ENCODE measurements at places on chromosomes 16 and 17.

DNA sequence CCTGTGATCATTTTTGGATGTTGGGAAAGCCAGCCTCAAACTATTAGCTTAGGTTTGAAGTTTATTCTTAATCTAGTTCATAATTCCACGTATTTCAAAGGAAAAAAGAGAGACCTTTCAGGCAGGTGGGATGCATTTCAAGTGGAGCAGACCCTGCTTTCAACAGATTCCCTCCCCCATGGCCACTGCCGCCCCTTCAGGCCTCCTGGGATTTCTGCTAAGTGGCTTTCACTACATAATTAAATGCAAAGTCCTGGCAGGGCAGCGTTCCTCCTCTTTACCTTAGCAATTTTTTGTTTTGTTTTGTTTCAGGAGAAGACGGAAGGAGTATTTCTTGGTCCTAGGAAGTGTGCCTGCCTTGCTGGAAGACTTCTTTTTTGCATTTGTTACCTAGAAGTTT lies 36.6 kb downstream of the MAF start:
- no peak for DNase-seq

DNA sequence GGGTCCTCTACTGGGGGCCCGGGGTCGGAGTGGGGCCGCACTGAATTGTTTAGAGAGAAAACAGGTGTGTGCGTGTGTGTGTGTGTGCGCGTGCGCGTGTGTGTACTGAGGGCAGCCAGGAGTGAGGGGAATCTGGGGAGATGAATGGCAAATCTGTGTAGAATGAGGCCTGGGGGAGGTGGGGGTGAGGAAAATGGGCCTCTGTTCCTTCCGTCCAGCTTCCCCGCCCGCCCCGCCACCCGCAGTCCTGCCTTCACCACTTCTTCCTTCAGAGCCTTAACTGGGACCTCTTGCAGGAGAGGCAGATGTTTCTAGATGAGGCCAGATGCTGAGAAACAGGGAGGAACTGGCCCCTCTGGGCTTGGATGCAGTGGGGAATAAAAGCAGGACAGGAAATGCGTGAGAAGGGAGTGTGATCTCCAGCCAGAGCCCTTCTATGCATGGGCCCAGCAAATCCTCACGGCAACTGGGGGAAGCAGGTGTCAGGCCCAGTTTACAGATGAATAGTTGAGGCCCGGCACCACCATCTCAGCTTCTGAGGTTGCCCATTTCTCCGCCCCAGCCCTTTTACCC lies 29.7 kb upstream of the NGFR start:
- no peak for DNase-seq

- no peak for DNase-seq
Measured at GRCh38 chr17:57902117-57902799, 52.4 kb upstream of the MRPS23 start.

DNA sequence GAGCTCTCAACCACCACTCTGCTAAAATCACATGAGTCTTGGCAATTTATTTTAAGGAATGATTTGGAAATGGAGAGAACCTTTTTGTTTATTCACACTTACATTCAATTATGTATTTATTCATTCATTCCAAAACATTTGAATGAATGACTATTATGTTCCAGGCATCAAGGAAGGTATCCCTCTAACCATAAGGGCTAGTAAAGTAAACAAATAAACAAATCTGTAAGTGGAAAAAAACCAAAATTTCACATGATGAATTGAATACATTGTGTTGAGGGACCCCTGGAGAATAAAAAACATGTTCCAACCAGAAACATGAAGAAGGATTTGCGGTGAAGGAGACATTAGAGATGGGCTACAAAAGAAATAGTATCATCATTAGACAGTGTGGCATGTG lies 677.8 kb downstream of the TOX3 start:
- no peak for DNase-seq

DNA sequence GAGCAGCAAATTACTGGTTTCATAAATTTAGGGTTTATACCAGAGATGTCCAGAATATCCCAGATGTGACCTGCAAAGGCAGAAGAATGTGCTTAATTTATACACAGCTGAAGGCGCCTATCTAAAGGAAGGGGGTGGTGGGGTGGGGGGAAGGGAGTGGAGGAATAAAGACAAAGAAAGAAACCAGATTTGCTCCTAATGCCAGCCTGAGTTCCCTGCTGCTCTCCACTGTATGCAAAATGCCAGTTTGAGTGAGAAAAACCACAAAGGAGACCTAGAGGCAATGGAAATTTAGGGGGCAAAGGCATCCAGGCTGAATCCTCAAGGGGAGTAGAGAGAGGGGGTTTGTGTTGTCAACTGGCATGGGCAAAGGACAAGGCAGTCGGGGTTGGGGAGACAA lies 161.5 kb upstream of the TOX3 start:
- no peak for DNase-seq

DNA sequence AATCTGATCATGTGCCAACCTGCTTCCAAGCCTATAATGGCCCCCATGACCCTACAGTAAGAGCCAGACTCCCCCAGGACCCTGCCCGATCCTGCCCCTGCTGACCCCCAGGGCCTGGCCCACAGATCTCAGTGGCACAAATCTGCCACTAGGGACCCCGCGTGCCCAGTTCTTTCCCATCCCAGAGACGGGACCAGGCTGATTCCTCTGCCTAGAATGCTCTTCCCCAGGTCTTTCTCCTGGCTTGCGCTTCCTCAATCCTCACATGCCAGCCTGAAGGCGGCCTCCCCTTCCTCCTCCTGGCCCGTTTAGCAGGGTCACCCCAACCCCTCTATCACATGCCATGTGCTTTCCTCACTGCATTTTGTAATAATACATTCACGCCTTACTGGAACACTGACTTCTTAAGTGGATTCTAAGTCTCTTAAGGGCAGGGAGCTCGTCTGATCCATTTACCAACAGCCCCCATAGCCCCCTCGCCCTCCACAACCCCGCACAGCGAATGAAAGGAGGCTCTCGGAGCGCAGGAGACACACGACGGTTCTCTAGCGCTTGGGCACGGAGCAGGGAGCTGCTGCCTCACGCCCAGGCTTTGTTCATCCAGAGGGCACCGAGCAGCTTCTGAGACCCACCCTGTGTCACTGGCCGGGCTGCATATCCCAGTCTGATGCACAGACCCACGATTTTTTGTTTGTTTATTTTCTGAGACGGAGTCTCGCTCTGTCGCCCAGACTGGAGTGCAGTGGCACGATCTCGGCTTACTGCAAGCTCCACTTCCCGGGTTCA lies 1.2 kb downstream of the TRIM65 start:
- DNase-seq: no peak

GRCh38 chr17:35087731-35088355 lies 24.3 kb upstream of the RFFL start:
- no peak for DNase-seq

GRCh38 chr16:30958175-30959079 lies 873 bp downstream of the SETD1A start:
- DNase-seq: no peak

DNA sequence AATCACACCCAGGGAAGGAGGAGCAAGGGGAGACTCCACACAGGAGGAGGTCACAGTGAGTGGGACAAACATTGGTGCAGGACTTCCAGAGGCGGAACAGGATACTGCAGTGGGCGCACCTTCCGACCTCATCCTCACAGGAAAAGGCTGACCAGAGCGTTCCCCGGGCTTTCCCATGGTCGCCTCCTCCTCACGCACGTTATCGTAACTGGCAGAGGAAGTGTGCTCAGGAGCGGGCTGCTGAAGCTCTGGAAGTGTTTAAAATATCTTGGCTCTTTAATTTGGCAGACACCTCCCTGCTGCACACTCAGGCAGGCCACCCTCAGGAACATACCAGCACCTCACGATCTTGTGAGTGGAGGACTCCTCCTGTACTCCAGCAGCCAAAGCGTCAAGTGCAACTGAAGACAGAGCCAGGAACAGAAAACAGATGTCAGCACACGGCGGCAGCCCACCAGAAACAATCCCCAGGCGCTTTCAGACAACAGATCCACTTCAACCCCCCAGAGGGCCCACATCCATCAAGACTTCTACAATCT lies 17.5 kb downstream of the FANCA start:
- no peak for DNase-seq

DNA sequence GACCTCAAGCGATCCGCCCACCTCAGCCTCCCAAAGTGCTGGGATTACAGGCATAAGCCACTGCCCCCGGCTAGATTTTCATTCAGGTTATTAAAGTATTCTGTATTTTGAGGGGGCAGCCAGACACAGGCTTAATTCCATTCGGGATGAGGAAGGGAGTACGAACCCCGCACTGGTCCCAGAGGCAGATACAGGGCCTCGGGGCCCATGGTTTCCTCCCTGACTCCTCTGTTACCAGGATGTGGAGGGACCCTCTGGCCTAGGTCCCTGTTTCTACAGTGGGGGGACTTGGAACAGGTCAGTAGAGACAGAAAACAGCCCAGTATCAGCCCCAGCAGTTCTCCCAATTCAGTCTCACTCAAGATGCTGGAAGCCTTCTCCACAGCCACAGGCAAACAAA lies 42.0 kb downstream of the PECAM1 start:
- DNase-seq: no peak

DNA sequence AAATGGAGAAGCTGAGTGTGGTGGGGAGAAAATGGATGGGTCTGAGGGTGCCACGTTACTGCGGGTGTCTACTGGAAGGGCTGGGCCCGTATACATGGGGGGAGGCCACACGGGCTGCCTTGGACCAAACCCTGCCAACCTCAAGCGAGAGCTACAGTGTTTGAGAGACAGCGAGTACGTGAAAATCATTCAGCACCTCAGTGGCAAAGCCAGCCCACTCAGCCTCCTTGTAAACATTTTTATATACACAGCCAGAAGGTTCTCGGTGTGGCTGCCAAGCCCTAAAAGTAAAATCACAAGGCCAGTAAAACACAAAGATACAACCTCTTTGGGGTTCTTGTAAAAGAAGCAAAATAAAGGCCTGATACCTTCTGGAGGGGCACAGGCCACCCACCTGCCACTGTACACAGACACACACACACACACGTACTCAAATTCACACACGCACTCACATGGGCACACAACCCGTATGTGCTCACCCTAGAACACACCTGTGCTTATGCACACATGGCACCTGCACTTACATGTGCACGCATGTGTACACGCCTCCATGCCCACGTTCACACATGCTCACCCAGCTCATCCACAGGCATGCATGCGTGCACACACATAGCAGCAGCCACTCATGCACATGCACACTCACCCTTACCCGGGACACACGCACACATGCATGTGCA lies 102.8 kb downstream of the GSG1L start:
- no peak for DNase-seq
